ENCODE measurements at places on chromosomes 5 and 9.
A peak's percentile ranks its signal among the peaks of the same experiment; 100 is the strongest.

DNA sequence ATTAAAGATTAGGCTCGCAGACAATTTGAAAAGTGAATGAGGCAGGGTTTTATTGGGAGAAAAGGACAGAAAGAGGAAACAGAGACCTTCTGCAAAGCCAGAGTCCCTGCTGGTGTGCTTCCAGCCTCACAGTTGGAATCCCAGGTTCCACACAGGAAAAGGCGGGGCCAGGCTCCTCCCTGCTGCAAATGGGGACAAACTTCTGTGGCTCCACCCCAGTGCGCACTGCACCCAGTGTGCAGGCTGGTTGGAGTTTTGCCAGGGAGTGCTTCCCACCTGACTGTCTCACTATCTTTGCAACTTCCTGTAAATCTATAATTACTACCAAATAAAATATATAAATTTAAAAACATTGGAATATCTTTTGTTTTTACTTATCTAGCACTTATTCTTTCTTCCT lies 386.0 kb upstream of the GRIN3A start:
- DNase-seq, result no peak

DNA sequence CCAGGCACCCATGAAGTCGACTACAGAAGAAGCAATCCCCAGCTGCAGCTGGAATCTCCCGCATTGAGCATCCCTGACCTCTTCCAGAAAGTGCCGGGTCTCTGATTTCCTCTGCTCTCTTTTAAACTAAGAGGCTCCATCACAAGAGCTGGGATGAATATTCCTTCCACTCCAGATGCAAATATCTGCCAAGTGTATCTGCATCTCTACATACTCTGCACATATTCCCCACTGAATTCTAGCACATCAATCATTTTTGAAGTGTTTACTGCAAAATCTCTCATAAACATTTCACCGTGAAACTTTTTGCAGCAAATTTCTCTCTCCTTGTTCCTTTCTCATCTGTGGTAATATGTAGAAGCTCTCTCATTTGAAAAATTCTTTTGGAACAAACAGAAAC lies 161.5 kb downstream of the GABRB2 start:
- no peak for DNase-seq

- DNase-seq, result no peak
Measured at GRCh38 chr5:162323466-162323865, 255.9 kb downstream of the GABRG2 start.

GRCh38 chr9:27851858-27852257 lies 278.6 kb upstream of the C9orf72 start:
- no peak for DNase-seq

DNA sequence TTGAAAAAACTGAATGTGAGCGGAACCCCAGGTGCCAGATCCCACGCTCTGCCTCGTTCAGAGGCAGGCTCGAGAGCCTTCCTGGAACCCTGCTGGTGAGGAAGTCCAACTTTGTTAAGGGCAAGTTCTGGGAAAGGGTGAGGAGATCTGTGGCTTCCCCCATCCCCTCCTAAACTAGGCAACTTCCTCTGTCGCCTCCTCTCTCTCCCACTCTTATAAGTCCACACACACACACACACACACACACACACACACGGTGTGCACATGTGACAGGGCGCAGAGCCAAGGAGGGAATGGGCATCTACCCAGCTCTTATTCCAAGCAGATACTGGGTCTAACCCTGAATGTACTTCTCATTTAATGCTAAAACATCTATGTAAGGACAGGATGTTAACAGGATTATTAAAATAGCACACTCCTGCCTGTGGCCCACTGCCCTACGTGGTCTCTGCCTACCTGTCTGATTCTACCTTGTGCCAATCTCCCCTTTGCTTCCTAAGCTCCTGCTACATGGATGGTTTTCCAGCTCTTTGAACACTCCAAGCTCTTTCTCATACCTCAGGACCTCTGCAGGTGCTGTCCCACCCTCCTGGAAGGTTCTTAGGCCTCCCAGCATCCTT lies 72.4 kb upstream of the FBXW11 start:
- no peak for DNase-seq

GRCh38 chr9:92641092-92641809 lies 28.7 kb downstream of the IPPK start:
- DNase-seq, result no peak

GRCh38 chr5:170211575-170212334 lies 21.0 kb upstream of the C5orf58 start:
- no peak for DNase-seq

DNA sequence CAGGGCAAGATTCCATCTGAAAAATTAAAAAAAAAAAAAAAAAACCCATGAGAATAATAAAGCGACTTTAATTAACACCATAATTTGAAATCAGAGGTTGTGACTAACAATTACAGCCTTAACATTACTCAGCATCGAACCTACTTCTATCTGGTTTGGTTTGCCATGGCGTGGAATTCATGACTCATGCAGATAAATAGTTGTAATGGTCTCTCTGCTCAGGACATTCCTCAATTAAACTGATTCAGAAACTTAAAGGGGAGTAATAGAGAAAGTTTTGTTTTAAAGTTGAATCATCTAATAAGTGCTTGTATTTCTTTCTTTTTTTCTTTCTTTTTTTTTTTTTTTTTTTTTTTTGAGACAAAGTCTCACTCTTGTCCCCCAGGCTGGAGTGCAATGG lies 135.5 kb downstream of the SPATA31D1 start:
- peak; percentile 83 for DNase-seq

GRCh38 chr5:169856571-169856970 lies 123.7 kb downstream of the INSYN2B start:
- peak; percentile 89 for DNase-seq

DNA sequence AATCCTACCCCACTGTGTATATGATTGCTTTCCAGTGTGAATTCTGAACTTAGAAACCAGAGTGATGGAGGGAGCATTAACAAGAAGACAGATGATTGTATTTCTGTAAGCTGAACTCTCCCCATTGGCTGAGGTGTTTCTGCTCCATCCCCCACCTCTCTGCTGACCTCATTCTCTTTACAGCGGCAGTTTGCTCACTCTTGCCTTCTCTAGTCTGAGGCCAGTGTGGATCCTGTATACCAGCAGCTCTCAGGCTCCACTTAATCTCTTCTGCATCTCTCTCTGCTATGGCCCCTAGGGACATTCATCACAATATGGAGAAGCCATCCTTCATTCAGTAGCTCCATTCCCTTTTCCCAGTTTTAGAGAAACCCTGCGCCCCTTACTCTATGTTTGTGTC lies 358.8 kb downstream of the MAN2A1 start:
- no peak for DNase-seq

GRCh38 chr9:18183974-18184373 lies 290.0 kb upstream of the ADAMTSL1 start:
- DNase-seq, result no peak

DNA sequence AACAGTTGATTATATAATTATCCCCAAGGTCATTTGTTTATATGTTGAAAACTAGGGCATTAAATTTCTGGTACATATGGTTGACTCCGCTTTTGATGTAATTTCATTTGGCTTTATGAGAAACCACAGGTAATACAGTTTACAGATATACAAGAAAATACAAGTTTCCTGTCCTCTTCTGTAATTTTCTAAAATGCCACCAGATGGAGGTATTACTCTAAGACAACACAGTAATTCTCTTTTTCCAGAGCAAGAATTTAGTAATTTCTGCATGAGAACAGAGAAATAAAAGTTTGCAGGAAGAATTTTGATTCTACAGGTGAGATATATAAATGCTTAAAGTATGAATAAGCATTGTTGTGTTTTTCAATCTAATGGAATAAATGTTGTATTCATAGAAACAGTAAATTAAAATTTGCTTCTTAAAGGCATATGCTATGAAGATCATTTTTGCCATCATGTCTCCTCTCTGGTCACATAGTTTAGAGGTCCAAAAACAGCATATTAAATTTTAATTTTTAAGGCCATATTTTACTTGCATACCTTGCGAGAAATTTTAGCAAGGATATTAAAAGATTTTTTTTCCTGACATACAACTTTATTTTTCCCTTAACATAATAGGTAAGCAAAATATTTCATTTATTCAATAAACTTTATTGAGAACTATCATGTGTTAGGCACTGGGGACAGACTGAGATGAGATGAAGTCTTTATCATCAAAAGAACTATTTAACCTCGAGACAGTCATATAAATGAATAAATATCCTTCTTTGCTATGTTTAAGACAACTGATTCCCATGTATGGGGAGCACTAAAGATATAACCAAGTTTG lies 22.7 kb downstream of the CHD1 start:
- peak; percentile 67 for DNase-seq

- no peak for DNase-seq
Measured at GRCh38 chr5:100322483-100322882, 212.7 kb upstream of the FAM174A start.

DNA sequence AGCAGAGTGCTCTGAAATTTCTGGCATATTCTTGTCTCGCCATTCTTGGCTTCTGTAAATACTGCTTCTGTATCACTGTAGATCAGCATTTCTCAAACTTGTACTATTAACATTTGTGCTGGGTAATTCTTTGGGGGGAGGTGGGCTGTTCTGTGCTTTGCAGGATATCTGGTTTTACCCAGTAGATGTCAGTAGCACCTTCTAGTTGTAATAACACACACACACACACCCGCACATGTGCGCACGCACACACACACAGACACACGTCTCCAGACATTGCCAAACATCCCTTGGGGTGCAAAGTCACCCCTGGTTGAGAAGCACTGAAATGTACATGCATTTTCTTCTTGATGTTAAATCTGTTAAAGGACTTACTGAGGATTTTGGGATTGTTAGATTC lies 304.1 kb downstream of the MAT2B start:
- DNase-seq, result no peak

DNA sequence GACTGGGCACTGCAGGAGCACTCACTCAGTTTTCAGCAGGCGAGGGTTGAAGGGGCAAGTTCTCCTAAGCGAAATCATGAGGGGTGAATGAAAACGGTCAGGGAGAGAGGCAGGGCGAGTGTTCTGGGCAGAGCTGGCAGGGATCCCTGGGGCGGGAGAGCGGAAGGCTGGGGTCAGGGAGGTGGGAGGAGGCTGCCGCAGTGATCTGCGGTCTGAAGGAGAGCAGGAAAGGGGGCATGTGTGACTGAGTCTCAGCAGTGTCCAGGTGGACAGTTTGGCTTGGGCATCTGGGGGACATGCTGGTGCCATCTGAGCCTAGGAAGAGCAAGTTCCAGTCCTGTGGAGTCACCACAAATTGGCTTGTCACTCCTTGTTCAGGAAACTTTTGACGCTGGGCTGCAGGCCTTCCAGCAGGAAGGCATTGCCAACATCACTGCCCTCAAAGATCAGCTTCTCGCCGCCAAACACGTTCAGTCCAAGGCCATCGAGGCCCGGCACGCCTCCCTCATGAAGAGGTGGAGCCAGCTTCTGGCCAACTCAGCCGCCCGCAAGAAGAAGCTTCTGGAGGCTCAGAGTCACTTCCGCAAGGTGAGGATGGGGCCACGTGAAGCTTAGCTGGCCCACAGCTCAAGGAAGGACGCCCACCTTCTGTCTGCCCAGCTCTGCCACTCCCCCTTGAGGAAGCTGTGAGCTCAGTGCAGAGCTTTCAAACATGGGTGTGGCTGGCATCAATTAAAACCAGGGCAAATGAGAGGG lies 31.1 kb downstream of the DYNC2I2 start:
- DNase-seq, result no peak

- DNase-seq, result peak; percentile 23
Measured at GRCh38 chr5:176364765-176365350, 429 bp upstream of the ARL10 start.

DNA sequence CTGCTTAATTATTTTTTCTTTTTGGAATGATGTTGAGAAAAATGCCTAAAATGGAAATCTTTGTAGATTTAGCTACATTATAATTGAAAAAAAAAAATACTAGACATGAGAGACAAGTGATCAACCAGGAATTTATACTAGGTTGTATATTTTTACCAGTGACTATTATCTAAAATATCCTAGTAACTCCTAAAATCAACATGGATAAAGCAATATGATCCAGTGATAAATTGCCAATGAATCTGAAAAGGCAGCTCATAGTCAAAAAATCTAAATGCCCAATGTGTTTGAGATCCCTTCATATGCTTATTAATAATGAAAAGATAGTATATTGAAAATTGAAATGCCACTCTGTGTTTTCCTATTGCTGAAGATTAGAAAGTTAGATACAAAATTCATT lies 778.2 kb downstream of the MTRR start:
- no peak for DNase-seq

- DNase-seq, result peak; percentile 96
Measured at GRCh38 chr5:10702040-10702629, 58.9 kb downstream of the DAP start.

GRCh38 chr9:114652776-114653555 lies 4.6 kb downstream of the TEX53 start:
- DNase-seq, result no peak

- no peak for DNase-seq
Measured at GRCh38 chr9:22392523-22392922, 54.1 kb upstream of the DMRTA1 start.

DNA sequence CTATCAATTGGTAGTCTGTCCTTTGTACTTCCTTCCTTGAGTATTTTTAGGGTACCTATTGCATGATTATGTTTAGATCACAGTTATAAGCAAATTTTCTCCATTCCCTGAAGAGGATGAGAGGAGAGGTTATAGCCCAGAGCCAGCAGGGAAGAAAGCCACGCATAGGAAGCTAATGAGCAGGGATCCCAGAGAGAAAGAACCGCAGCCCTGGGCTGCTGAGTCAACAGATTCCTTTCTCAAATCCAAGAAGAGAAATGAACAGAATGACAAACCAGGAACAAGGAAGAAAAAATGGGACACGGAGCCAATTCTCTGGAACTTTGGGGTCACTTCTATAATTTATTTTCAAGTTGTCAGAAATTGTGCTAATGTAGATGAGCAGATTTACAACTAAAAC lies 284.5 kb downstream of the RFX3 start:
- DNase-seq, result peak; percentile 66

- no peak for DNase-seq
Measured at GRCh38 chr5:167708449-167708848, 583.0 kb upstream of the WWC1 start.

GRCh38 chr9:131650254-131650653 lies 89.6 kb downstream of the RAPGEF1 start:
- DNase-seq, result peak; percentile 40

DNA sequence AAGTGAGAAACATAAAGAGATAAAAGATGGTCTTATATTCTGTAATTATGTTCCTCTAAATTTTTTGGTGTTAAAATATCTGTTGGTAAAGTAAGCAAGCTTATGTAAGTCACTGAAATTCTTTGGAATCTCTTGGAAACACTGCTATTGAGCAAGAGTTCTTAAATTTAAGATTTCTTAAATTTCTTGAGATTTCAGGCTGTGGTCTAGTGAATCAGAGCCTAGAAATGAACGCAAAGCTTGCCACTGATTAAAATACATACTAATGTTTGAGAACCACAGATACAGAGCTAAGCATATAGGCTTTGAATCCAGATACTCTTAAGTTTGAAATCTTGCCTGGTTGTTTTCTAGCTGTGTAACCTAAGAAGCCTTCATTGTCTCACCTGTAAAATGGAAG lies 133.4 kb downstream of the TRPM3 start:
- peak; percentile 56 for DNase-seq

All from astrocyte of the spinal cord (primary cell).